BJ (cell line): ENCODE measurements at places on chromosomes 3 and 15. TPM values are rescaled to one million over a fixed set of nuclear protein-coding genes. Genes with fewer than 3 reads are reported as not detected.
A peak's percentile ranks its signal among the peaks of the same experiment; 100 is the strongest.

- DNase-seq: no peak
These were observed 4.1 kb upstream of the THSD4 start for GRCh38 chr15:71111181-71111565.

The KY gene
- polyA plus RNA-seq: 0.05 TPM in 1 of 2 replicates, not detected in the other

GRCh38 chr3:6739288-6739687, 121.6 kb upstream of the GRM7 start:
- DNase-seq: no peak

The TF gene
- polyA plus RNA-seq: 0.15 and 0.36 TPM in 2 replicates

GRCh38 chr3:15295506-15295905, 36.9 kb downstream of the SH3BP5 start:
- no peak for DNase-seq

GRCh38 chr3:159950156-159950898, 38.3 kb upstream of the IL12A start:
- no peak for DNase-seq

DNA sequence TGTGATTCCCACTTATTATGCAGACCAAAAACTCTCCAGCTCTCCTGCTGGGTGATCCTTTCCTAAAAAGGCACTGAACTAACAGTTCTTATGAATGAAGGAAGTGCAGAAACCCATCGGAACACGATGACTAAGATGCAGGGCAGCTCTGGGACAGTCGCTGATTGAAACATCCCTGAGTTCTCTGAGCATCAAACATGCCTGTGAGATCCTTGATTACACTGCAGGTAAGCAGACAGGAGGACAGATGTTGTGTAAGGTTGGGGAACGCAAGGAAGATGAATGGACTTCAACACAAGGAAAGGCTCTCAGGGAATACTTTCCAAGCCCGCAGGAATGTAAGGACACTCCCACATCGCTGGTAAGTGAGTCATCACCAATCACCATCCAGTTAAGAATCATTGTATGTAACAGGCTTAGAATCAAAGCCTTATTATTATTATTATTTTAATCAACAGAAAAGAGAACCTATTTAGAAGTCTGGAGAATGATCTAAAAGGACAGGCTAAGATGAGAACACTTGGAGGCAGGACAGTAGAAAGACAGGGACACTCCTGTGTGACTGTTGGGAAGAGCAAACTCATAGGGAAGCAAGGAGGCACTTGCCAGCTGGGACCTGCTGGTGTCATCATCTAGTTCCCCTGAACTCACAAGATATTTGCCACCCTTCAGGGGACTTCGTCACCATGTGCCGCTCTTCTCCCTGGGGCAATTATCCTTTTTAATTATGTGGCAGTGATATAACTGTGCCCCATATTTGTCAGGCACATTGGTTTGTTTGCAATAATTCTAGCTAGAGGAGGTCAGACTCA, 26.0 kb downstream of the TMEM158 start:
- peak; percentile 64 for DNase-seq

The CAV3 gene
- 0.05 TPM in 1 of 2 replicates, not detected in the other for polyA plus RNA-seq

The GLDN gene
- 0.21 and 0.37 TPM in 2 replicates for polyA plus RNA-seq

The GHSR gene
- polyA plus RNA-seq: not detected in 2 replicates

DNA sequence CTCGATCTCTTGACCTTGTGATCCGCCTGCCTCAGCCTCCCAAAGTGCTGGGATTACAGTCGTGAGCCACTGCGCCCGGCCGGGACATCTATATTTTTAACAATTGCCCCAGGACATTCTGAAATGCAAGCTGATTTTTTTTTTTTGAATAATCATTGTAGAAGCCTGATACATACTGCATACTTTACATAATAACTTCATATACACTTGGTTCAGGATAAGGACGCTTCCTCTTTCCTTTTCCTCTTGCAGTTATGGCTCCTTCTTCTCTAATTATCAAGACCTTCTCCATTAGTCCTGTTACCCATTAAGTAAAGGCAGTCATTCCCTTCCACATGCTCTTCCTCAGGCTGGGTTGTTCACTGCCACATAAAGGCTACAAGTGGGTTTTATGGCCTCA, 58.3 kb downstream of the SLCO3A1 start:
- DNase-seq: no peak

The CCR8 gene
- polyA plus RNA-seq: not detected in 2 replicates

The SLC28A2 gene
- polyA plus RNA-seq: not detected in 2 replicates

- DNase-seq: no peak
These were observed 39.5 kb upstream of the GOLGA6B start for GRCh38 chr15:72614810-72615532.

DNA sequence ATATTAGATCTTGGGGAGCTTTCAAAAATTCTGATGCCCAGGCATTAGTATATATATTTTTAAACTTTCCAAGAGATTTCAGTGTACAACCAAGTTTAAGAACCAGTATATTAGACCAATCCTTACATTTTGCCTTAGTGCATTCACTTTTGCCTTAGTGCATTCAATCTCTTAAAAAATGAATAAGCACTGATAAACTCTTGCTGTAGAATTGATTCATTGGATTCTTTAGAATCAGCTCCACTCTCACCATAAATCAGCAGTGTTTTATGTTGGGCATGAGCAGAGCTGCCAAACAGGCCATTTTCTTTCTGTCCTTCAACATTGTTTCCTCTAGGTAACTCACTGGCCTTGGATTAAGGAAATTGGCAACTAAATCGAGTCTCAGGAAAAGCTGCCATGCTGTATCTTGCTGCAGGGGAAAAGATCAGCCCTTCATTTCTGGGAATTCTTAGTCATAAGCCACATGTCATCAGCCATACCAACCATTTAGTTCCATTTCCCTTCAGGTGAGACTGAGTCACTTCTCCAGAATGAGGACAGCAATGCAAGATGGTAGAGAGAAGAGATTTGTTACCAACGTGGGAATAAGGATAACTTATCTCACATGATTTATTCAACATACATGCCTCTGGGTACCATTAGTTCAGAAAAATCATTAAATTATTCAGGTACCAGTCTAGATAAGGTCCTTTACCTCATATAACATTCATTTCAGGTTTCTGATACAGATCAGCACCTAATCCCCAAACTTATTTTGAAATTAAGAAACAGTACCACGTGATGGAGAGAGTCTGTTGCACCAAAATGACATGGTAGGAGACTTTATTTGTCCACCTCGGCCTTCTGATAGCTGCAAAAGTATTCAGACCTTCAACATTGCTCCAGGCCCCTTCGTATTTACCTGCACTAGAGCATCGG, 192.5 kb downstream of the P3H2 start:
- no peak for DNase-seq

DNA sequence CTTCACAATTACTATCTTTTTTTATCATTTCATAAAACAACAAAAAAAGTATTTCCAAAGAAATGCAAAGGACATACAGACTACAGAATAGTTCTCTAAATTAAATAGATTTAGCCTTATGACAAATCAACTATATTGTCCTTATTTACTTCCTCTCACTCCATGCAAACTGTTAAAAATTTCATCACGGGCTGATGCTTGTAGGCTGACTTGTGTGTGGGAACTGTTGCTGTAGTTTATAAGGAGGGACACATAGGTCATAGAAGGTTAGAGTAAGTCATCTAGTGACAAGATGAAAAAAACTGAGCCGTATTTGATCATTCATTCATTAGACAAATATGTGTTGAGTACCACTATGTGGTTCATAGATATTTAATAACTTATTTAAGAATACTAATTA, 232.5 kb upstream of the TBL1XR1 start:
- no peak for DNase-seq

- DNase-seq: no peak
These were observed 127.1 kb downstream of the SV2B start for GRCh38 chr15:91227117-91227516.

The CLDN1 gene
- polyA plus RNA-seq: 1.3 and 1.7 TPM in 2 replicates

GRCh38 chr3:131224886-131225550, 156.6 kb upstream of the NUDT16 start:
- DNase-seq: no peak

The ZBTB20 gene
- polyA plus RNA-seq: 4.7 and 6.0 TPM in 2 replicates

- DNase-seq: peak; percentile 72
These were observed 33.1 kb downstream of the DZIP1L start for GRCh38 chr3:138082085-138082991.

DNA sequence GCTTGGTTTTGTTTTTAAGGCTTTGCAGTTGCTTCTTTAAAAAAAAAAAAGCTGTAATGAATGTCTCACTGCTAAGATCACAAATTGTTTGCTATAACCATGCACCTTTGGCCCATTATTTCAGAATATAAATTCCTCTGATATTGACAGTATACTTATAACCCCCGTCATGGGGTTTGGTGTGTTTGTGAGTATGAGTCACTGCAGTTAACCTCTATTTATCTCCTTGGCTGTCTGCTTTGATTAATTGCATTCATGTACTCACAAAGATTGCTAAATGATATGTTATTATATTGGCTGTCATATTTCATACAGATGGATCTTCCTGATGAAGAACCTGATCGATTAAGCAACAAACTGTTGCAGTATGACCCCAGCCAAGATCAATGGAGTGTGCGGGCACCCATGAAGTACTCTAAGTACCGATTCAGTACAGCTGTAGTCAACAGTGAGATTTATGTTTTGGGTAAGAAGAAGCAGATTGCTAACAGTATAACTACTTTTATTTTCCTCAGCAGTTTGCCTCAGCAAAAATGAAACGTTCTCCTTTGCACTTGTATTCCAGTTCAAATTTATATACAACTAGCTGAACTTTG, 14.9 kb downstream of the KBTBD12 start:
- DNase-seq: no peak

- no peak for DNase-seq
These were observed 24.3 kb upstream of the SV2B start for GRCh38 chr15:91075739-91076138.

GRCh38 chr3:152323834-152324233, 55.1 kb downstream of the MBNL1 start:
- no peak for DNase-seq

The CFAP161 gene
- polyA plus RNA-seq: not detected in 2 replicates

- DNase-seq: no peak
These were observed 32.8 kb upstream of the FAM107A start for GRCh38 chr3:58609990-58610389.

DNA sequence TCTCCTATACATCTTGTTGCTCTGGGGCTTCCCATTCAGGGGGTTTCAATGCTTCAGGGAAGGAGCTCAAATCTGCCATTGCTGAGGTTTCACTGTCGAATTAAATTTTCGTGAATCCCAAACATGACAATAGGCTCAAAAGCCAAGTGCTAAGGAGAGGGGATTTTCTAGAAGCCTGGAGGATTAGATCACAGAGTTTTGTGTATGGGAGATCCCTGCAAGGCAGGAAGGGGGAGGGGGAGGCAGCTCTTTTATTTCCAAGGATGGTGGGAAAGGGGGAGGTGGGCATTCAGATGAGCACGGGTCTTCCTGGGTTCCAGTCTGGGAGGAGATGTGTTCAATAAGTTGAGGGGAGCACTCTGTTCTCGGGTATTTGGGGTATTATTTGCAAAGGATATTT, 69.9 kb upstream of the DLG1 start:
- DNase-seq: no peak

- no peak for DNase-seq
These were observed 41.1 kb downstream of the CCK start for GRCh38 chr3:42224658-42225421.

DNA sequence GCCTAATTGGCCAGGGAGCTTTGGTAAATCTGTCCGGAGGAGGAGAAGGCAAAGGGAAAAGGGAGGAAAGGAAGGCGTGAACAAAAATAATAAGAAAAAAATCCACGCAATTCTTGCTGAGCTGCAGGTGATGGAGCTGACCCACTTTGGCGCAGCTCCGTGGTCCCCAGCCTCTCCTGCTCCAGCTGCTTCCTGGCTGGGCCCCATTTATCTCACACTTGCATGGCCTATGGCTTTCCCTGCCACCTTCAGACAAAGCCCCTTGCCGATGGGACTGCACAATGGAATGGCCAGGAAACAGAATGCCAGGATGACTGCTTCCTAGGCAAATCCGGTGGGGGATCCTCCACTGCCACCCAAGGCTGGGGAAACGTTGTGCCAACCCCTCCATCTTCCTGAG, 6.9 kb downstream of the INSYN1 start:
- no peak for DNase-seq

The ETV5 gene
- 24.1 and 27.7 TPM in 2 replicates for polyA plus RNA-seq

The HEG1 gene
- 83.4 and 94.7 TPM in 2 replicates for polyA plus RNA-seq

The SOX14 gene
- not detected in 2 replicates for polyA plus RNA-seq

DNA sequence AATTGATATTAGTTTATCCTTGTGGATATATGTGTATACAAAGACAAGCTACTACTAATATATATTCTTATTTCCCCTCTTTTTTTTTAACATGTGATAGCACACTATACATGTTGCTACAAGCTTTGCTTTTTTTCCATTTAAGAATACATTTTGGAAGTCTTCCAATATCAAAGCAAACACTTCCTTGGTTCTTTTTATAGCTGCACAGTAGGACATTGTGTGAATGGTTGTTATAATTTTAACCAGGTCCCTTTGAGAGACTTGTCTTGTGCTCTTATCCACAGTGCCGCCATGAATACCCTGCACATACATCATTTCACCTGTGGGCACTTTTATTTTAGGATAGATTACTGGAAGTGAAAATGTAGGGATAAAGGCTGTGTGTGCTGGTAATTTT, 88.7 kb downstream of the CACNA2D3 start:
- no peak for DNase-seq

- DNase-seq: no peak
These were observed 60.5 kb upstream of the LRTM1 start for GRCh38 chr3:54988302-54988837.

- DNase-seq: no peak
These were observed 7.8 kb upstream of the NUP210 start for GRCh38 chr3:13427662-13428603.

DNA sequence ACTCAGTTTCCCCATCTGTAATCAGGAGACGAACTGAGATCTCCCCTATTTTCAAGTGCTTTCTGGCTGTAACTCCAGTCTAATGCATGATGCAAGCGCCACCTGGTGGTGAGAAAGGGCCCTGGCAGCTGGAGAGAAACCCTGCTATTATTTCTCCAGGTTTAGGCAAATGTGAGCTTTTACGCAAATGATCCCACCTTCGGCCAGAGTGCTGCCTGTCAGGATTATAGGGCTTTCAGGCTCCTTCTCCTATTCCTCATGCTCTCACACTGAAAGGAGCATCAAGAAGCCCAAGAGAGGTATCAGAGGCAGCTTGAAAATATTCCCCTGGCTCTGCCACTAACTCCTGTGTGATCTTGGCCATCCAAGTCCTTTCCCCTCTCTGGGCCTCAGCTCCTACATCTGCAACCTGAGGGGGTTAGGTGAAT, 93.9 kb upstream of the RASGRF1 start:
- DNase-seq: no peak

DNA sequence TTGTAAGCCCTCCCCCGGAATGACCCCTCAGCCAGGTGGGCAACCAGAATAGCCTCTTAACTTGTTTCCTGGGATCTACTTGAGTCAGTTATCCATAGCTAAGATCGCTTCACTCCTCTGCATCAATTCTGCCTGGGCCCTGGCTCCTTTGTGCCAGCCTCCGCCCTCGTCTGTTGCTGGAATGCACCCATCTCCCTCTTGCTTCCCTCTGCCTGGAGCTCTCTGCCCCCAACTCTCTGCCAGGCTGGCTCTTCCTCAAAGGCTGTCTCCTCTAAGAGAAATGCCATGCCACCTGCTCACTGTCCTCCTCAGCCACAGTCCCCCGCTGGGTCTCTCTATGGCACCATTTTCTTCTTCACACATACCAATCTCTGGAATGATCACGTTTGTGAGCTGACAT, 240.8 kb downstream of the ADAMTS17 start:
- no peak for DNase-seq

The FOXB1 gene
- polyA plus RNA-seq: not detected in 2 replicates

The TNFSF10 gene
- polyA plus RNA-seq: 0.17 TPM in 1 of 2 replicates, not detected in the other
